ENCODE measurements at places on chromosomes 13 and 19.

DNA sequence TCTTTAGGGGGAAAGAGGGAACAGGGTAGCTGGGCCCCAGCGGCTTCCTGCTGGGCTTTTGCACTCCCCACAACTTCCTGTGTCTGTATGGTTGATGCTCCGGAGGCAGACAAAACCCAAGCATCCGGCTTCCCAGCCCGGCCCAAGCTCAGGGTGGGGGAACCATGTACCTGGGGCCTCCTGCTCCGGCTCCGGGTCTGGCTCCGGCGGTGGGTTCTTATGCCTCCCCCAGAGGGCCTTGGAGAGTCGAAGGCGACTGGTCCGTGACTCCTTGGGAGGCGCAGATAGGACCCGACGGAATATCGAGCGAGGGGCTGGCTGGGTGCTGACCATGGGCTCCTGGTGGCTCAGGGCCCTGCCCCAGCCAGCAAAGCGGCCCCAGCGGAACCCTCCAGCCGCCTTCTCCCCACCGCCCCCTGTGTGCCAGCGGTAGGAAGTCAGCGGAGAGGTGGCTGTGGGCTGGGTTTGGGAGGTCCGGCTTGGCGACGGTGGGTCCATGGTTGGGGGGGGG, 428 bp downstream of the RASAL3 start:
- DNase-seq: no peak

- no peak for DNase-seq
Observed at GRCh38 chr13:38951525-38952313, 38.9 kb downstream of the STOML3 start.

DNA sequence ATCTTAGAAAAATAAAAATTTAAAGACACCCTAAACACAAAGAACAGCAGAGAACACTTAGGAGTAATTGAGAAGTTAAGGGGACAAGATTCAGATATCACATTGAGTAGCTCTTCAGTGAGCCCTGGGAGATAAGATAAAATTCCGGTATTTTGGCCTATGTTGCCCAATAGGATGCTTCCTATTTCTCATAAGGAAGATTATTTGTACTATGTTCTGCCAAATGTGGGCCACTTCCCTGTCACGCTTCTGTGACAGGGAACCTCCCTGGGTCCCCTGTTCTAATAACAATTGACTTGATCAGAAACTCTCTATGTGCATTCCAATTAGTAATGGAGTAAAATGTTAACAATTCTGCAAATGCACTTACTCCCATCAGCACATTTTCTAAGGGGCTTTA, 310.7 kb downstream of the MYO16 start:
- DNase-seq: no peak

- no peak for DNase-seq
Observed at GRCh38 chr13:110767476-110767875, 54.0 kb downstream of the ING1 start.

GRCh38 chr13:84380866-84381265, 498.6 kb upstream of the SLITRK1 start:
- DNase-seq: no peak

DNA sequence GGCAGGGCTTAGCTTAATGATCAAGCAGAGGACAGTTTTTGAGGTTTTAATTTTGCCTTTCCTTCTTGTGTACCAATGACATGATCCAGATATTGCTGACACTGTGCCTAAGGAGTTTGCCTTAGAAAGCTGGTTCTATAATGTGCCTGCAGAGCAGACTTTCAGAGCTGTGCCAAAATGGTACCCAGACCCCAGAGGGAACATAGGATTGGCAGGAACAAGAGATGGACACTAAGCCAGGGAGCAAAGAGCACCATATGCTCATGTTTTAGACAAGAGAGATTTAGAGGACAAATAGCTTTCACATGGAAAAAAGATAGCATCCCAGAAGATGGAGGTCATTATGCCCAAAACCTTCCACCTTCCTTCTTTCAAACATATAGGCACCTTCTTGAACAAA, 1241.5 kb upstream of the SPRY2 start:
- no peak for DNase-seq

DNA sequence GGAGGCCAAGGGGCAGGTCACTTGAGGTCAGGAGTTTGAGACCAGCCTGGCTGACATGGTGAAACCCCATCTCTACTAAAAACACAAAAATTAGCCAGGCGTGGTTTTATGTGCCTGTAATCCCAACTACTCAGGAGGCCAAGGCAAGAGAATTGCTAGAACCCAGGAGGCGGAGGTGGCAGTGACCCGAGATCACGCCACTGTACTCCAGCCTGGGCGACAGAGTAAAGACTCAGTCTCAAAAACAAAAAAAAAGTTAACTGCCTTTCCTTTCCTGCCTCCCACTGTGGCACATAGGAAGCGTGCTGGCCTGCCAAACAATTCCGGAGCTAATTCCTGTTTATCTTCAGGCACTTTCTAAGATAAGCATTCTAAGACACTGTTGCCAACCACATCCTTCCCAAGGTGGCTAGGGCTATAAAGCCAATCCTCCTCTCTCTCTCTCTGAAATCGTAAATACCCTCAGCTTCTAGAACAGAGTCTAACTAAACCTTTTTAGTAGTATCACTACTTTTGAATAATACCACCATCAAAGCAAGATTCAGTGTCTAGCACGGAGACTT, 21.6 kb downstream of the SLC25A30 start:
- DNase-seq: no peak

- no peak for DNase-seq
Observed at GRCh38 chr13:33441015-33441414, 155.5 kb upstream of the STARD13 start.

DNA sequence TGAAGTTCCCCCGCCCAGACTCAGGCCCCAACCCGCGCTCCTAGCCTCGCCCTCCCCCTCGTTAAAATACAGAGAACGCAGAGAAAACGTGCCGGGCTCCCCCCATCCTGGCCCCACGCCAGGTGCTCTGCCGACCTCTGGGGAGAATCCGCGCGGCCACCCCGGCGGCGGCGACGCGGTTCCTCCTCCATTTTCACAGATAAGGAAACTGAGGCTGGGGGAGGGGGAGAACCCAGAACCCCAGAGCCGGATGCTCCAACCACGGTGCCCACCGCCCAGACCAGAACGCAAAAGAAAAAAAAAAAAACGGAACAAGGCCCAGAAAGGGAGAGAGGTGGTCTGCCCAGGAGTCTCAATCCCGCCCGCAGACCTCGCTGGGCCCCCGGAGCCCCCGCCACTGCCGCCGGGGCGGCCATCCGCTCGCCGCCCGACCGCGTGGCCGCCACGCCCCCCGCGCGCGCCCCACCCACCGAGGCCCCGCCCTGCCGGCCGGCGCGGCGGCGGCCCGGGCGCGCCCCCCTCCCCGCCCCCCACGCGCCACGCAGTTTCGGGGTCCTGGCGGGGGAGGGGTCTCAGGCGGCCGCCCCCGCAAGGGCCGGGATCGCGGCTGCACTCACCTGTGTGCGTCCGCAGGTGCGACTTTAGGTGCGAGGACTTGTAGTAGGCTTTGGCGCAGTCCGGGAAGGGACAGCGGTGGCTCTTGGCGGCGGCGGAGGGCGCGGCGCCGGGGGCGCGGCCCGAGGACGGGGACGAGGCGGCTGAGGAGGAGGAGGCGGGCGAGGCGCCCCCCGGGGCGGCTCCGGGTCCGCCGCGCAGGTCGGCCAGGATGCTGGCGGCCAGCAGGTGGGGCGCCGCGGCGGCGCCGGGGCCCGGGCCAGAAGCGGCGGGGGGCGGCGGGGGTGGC, 703 bp downstream of the KLF16 start:
- peak; percentile 56 for DNase-seq

- no peak for DNase-seq
Observed at GRCh38 chr13:78601874-78602560, 1.3 kb downstream of the POU4F1 start.

- DNase-seq: peak; percentile 69
Observed at GRCh38 chr13:91647361-91647990, 249.1 kb downstream of the GPC5 start.

DNA sequence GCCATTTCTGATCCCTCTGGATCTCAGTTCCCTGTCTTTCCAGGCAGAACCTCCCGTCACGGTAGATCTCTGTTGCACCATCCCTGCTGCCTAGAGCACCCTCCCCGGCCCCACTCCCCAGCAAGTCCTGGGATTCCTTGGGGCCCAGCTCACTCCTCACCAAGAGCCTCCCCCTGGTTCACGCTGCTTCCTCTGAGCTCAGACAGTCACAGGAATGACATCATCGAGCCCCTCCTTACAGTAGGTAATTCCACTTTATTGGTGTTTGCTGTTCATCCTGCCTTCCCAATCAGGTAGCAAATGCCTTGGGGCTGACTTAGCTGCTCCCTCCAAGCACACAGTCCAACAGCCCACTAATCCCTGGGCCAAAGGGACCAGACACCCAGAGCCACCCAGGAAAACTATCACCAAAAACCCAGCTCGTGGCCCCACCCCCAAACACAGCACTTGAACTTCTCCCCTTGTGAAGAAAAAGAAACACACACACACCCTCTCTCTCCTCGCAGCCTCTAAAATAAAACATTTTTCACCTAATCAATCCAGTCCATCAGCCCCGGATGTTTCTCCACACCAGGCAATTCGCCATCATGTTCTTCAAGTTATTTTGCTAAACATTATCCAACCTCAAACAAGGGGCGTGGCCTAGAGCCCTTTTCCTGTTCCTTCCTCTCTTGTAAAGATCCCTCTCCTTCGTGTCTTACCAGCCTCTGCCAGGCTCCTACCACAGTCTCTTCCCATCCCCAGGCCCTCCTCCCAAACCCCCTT, 2.5 kb downstream of the NAPA start:
- DNase-seq: no peak

DNA sequence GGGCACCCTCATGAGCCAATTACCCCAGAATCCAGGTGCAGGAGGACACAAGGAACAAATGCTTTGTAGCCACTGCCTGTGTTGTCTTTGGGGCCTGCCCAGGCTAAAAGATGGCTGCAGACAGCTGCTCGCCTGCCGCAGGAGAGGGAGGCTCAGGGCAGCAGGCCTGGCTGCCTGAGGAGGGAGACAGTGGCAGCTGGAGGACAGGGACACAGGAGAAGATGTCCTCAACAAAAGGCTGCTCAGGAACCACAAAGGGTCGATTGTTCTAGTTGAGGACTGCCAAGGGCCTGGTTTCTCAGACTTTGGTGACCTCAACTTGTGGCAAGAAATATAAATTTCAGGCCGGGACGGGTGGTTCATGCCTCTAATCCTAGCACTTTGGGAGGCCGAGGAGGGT, 7.6 kb downstream of the SIRT2 start:
- no peak for DNase-seq

DNA sequence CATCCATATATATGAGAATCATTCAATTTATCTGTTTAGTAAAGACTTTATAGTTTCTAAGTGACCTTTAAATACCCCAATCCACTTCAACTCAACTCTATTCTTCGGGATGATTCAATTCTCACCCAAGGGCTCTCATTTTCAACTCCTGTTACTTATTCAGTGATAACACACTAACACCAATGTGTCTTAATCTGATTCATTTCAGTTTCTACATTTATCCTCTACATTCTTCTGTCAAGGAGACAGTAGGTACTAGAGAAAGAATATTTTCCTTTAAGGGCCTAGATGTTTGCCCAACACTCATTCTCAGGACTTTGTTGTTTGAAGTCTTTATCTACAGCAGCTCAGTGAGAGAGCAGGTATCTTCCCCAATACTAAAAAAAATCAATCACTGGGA, 7.1 kb downstream of the ARGLU1 start:
- no peak for DNase-seq

- DNase-seq: no peak
Observed at GRCh38 chr13:39274739-39275325, 236.6 kb downstream of the NHLRC3 start.

- DNase-seq: no peak
Observed at GRCh38 chr13:68358294-68358705, 1128.2 kb upstream of the PCDH9 start.

- DNase-seq: no peak
Observed at GRCh38 chr13:83508771-83509301, 373.4 kb downstream of the SLITRK1 start.

DNA sequence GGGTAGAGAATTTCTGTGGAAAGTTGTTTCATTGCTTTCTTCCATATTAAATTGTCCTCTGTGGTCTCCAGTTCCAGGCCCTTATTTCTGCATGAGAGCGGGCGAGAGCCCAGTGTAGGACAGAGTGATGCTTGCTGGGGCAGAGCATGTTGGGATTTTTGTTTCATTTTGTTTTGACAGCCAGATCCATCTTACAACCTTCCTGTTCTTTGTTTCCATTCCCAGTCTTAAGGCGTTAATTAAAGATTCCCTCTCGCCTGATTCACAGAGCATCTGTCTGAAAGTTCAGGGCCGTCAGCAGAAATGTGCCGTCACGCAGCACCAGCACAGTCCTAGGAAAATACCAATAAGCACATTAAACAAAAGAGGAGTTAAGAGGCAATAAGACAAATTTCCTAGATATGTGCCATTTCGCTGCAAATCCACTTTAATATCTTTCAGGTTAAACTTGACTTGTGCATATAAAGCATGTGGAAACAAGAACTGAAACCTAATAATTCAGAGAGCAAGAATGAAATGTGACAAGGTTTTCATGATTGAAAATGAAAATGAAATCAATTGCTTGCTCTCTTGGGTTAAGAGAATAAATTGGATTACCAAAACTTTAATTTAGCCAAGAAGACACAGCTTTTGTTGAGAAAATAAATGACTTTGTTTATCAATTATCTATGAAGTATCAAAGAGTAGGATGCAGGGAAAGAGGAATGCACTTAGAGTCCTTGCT, 210.7 kb upstream of the SLC10A2 start:
- no peak for DNase-seq

- peak; percentile 66 for DNase-seq
Observed at GRCh38 chr13:86881390-86881789, 789.8 kb upstream of the SLITRK5 start.

All from ELF-1 (cell line).